ENCODE measurements at places on chromosomes 13 and 19. TPM values are rescaled to one million over a fixed set of nuclear protein-coding genes. Genes with fewer than 3 reads are reported as not detected.

DNA sequence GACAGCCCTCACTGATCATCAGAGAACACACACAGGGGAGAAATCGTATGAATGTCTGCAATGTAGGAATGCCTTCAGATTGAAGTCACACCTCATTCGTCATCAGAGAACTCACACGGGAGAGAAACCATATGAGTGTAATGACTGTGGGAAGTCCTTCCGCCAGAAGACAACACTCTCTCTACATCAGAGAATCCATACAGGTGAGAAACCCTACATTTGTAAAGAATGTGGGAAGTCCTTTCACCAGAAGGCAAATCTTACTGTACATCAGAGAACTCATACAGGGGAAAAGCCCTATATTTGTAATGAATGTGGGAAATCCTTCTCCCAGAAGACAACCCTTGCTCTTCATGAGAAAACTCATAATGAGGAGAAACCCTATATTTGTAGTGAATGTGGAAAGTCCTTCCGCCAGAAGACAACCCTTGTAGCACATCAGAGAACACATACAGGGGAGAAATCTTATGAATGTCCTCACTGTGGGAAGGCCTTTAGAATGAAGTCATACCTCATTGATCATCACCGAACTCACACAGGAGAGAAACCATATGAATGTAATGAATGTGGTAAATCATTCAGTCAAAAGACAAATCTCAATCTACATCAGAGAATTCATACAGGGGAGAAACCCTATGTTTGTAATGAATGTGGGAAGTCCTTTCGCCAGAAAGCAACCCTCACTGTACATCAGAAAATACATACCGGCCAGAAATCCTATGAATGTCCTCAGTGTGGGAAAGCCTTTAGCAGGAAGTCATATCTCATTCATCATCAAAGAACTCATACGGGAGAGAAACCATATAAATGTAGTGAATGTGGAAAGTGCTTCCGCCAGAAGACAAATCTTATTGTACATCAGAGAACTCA, 32.5 kb downstream of the ZNF567 start:
- no peak for DNase-seq

The PRR19 gene
- 0.51 TPM for total RNA-seq

- no peak for DNase-seq
Observed at GRCh38 chr13:43030548-43030947, 7.2 kb downstream of the DNAJC15 start.

The CLDND2 gene
- 1.7 TPM for total RNA-seq

GRCh38 chr13:112067871-112068539, 1.1 kb downstream of the SOX1 start:
- no peak for DNase-seq

The KCNN4 gene
- total RNA-seq = 0.41 TPM

- no peak for DNase-seq
Observed at GRCh38 chr13:90485436-90485835, 862.1 kb upstream of the MIR17HG start.

GRCh38 chr13:81326913-81327312, 986.0 kb upstream of the SPRY2 start:
- no peak for DNase-seq

GRCh38 chr13:80361883-80362327, 21.0 kb upstream of the SPRY2 start:
- DNase-seq = no peak

The ARL11 gene
- total RNA-seq = 0.57 TPM

The MEF2B gene
- total RNA-seq = 1.4 TPM

- DNase-seq = no peak
Observed at GRCh38 chr19:45919678-45920077, 5.1 kb upstream of the NANOS2 start.

DNA sequence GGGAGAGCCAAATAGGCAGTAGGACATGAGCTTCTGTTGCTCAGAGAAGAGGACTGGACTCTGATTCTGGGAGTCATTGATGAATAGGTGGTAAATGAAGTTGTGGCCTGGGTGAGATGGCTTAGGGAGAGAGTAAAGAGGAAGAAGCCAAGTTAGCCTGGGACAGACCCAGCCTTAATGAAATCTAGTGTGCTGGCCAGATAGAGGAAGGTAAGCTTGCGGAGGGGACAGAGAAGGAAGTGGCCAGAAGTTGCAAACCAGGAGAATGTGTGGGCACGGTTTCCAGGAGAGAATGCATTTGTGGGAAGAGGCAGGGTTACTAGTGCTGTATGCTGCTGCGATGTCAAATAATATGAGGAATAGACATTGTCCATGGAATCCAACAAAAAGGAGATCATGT, 83.3 kb upstream of the OLFM4 start:
- no peak for DNase-seq

The HCN2 gene
- 4.5 TPM for total RNA-seq
